Cardiac septum (tissue), 1 donor: ENCODE measurements at places on chromosomes 1 and 21. TPM values are rescaled to one million over a fixed set of nuclear protein-coding genes. Genes with fewer than 3 reads are reported as not detected.

DUSP23 gene
- total RNA-seq, result 12.7 TPM

KAZN gene
- 3.1 TPM for total RNA-seq

SH2D1B gene
- total RNA-seq, result not detected

ARHGAP30 gene
- total RNA-seq, result 2.6 TPM

TMPRSS3 gene
- total RNA-seq, result not detected
